ENCODE measurements at places on chromosomes 4 and X.
A peak's percentile ranks its signal among the peaks of the same experiment; 100 is the strongest.

GRCh38 chr4:29927895-29928294 is 792.3 kb upstream of the PCDH7 start:
- no peak for DNase-seq

- DNase-seq = no peak
Observed at GRCh38 chr4:166972071-166972470, 262.2 kb downstream of the SPOCK3 start.

GRCh38 chr4:26441102-26441501 is 49.2 kb downstream of the CCKAR start:
- DNase-seq = peak; percentile 59

DNA sequence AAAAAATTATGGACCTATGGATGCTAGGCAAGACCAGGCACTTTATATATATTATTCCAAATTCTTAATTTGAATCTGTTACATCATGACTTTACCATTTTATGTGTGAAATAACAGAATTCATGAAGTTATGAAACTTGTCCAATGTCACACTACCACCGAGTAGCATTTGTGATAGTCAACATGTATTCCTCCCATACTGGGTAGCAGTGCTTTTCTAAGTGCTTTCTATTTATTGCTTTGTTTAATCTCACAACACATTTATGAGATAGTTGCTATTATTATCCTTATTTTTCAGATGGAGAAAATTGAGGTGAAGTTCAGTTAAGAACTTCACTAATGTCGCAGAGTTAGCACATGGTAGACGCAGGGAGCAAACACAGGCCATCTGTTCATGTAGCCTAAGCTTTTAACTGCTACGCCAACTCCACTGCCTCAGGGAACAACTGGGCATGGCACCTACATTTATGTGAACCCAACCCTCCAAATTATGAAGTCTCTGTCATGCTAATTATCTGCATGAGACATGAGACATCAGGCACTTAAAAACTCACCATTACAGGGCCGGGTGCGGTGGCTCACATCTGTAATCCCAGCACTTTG is 20.8 kb downstream of the GUCY1A1 start:
- no peak for DNase-seq

DNA sequence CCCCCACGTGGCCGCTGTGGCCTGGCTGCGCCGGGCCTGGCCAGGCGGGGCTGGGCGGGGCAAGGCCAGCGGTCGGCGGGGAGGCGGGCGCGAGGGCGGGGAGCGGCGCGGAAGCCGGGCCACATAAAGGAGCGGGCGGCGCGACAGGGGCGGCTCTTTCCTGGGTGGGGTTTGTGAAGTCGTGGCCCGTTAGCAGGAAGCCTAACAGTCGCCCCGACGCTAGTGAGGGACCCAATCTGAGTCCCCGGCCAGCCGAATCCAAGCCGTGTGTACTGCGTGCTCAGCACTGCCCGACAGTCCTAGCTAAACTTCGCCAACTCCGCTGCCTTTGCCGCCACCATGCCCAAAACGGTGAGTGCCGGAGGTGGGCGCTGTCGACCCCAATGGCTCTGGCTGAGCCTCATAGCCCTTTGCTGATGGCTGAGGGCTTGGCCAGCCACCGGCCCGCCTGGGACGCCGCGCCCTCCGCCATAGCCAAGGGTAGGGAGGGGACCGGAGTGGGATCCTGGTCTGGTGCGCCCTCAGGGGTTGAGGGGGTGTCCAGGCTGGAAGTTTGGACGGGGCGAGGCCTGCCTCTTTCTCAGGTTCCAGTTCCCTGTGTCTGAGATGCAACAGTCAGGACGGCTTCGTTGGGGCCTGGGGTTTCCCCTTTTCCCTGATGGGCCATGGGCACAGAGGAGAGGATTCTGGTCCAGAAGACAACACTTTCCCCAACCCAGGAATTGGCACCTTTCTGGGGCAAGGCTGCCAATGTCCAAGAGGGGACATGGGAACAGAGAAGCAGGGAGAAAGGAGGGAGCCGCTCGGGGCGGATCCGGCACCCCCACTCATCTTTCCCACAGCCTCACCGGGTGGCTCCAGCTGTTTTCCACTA is at the start of gene MSN:
MSN (plus strand) TSS at position 152 of the 874 bp plus-strand sequence; CDS start at position 340, 188 bp downstream.
- DNase-seq = peak; percentile 60

GRCh38 chr4:95087657-95088455 is 330.1 kb downstream of the BMPR1B start:
- no peak for DNase-seq

DNA sequence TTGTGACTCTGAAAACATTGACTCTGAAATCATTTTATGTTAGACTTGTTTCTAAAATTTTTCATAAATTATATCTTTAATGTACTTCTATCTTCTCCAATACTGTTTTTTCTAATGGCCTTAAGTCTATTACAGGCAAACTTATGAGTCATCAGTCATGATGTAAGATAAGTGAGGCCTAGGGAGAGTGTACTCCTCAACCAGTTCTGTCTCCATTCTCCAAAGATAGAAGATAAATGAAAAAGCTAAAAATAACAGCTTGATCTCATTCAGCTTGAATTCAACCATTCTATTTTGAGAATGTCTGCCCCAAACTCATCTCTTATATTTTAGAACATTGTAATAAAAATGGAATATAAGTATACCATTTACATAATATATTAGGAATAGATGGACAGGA is 34.5 kb downstream of the STBD1 start:
- DNase-seq = peak; percentile 44

- no peak for DNase-seq
Observed at GRCh38 chrX:46642145-46642544, 68.6 kb downstream of the CHST7 start.

DNA sequence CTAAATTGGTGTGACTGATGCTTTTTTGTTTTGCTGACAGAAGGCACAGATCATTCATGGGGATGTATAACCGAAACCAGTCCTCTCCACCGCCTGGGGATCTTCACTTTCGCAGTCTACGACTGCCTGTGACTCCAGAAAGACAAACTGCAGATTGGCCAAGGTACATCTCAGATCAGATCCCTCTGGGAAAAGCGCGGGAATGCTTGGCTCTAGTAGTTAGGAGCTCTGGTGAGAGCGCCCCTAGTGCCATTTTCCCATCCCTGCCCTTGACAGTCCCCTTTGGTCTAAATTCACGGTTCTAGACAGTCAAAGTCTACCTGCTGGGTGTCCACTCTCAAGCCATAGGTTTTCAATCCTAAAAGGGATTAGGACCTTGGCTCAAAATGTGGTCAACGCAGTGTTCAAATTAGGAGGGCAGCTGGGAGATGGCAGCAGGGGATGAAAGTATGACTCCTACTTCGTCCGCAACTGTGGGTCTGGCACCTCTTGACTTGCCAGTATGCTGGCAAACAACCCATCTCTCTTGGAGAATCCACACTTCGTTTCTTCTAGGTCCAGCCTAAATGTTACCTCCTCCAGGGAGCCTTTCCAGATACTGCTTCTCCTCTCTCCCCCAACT is 6.9 kb upstream of the HAND2 start:
- DNase-seq = no peak

DNA sequence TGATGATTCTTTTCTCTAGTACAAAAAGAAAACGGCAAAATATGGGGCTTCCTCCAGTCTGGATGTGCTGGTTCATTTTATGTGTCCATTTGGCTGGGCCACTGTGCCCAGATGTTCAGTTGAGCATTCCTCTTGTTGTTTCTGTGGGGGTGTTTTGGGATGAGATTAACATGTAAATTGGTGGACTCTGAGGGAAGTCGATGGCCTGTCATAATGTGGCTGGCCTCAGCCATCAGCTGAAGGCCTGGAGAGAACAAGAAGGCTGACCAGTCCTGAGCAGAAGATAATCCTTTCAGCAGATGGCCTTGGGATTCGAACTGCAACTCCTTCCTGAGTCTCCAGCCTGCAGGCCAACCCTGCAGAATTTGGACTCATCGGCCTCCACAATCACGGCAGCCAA is 136.7 kb downstream of the EVC2 start:
- no peak for DNase-seq

DNA sequence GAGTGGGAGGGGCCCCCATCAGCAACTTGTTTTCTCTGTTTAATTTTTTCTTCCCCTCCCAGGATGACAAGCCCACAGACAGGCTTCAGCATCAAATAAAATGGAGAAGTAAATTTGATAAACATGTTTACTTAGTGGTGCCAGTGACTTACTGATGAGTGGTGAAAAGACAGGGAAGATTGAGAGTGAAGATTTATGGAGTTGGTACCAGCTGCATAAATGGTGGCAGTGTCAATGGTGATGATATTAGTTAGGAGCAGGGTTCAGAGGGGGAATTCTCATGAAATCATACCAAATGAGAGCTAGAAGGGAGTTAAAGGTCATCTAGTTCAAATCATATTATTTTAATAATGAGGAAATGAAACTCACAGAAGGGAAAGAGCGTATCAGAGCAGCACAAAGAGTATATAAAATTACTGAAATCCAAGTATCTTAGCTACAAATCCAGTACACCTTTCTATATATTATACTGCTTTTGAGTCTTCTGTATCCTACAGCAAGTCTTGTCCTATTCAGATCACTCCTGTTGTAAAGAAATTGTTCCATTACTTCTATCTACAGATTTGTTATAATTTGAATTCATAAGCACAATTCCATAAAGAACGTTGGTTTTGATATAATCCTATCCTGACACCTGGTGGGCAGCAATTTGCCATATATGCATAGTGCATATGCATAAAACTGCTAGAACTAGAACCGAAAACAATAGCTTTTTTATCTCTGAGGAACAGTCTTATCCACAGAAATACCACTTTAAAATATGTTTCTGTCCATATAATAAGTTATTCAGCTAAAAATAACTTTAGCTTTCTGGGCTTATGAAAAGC is 5.0 kb downstream of the P2RY10 start:
- DNase-seq = no peak

GRCh38 chr4:150325872-150326271 is 247.6 kb downstream of the DCLK2 start:
- DNase-seq = no peak

- DNase-seq = no peak
Observed at GRCh38 chr4:68167706-68168105, 38.0 kb upstream of the TMPRSS11F start.

DNA sequence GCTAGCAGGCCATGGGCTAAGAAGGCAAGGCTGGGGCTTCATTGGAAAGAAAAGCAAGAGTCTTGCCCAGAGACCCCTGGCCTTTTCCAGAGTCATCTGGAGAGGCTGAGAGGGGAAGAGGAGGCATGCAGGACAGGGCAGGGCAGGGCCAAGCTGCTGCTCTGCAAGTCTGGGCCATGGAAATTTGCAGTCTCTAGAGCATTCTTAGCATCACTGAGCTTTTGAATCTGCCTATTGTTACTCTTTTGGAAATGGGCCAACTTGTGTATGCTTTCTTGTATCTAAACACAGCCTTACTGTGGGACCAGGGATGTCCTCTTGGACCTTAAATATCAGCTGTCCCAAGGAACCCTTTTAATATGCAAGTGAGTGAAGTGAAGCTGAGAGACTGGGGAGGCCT is 560.5 kb downstream of the MID1IP1 start:
- no peak for DNase-seq

DNA sequence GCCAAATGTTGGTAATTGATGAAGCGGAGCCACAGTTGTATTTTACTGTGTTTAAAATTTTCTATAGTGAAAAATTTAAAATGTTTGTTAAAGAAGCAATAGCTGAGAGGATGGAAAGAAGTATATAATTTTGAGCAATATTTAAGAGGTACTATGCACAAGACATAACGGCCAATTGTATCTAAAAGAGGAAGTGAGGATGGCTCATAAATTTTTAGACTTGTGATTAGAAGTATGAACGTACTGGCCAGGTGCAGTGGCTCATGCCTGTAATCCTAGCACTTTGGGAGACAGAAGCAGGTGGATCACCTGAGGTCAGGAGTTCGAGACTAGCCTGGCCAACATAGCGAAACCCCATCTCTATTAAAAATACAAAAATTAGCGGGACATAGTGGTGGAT is 12.7 kb upstream of the HHIP start:
- DNase-seq = no peak

GRCh38 chrX:40012039-40012867 is 85.5 kb downstream of the BCOR start:
- DNase-seq = peak; percentile 42

DNA sequence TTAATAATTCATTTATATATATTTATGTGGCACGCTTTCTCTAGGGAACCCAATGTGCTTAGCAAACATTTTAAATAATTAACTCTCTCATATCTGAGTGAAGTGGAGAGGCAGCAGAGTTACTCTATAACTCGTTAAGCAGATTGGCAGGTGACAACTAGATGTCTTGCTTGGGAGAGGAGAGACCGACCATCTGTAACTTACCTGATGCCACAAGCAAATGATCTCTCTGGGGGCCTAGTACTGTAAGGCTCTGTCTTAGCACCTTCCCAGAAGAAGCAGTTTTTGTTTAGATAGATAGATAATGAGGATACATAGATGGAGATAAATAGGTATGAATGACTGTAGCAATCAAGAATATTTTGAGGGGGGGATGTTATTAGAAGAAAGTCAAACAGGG is 11.9 kb upstream of the SEL1L3 start:
- no peak for DNase-seq

DNA sequence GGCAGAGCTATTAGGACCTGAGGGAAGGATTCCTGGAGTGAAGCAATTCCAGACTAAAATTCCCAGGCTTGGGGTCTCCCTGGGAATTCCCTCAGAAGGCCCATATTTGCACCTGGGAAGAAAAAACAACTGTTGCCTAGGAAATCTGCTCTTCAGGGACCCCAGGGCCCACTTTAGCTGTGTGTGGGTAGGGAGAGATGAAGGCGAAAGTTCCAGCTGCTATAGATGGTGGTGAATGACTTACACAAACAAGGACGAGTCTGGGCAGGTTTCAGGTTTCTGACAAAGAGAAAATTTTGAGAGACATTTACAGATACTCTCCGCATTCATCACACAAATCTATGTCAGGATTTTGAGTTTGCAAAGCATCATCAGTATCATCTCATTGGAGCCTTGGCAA is 126.1 kb downstream of the GPC3 start:
- DNase-seq = no peak

GRCh38 chr4:1991087-1991486 is 17.7 kb downstream of the NELFA start:
- DNase-seq = no peak

DNA sequence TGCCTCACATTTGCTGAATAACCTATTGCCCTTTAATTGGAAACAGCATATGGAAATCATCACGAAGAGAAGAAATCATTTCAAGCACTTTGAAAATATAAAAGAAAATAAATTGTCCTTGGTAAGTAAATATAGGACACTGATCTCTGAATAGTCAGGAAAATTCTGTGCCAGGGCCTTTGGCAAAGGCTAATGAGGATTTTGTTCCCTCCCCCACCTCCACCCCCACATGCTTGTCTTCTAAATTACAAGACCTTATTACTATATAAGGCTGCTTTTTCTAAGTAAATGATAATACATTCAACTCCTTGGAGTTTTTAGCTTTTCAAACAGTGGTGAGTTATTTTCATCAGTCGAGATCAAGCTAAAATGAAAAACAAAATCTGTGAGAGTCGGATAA is 15.8 kb downstream of the SYNPO2 start:
- no peak for DNase-seq

- DNase-seq = no peak
Observed at GRCh38 chr4:104868533-104868932, 278.1 kb upstream of the TET2 start.

GRCh38 chrX:117641913-117642656 is 474.5 kb downstream of the KLHL13 start:
- no peak for DNase-seq

GRCh38 chr4:86600007-86600653 is 6.0 kb downstream of the PTPN13 start:
- no peak for DNase-seq

GRCh38 chr4:169335331-169335730 is 64.6 kb upstream of the SH3RF1 start:
- peak; percentile 38 for DNase-seq

- no peak for DNase-seq
Observed at GRCh38 chr4:43716721-43717395, 731.8 kb downstream of the KCTD8 start.

Data from AG10803 (cell line).